ENCODE measurements at places on chromosomes 4 and X.

DNA sequence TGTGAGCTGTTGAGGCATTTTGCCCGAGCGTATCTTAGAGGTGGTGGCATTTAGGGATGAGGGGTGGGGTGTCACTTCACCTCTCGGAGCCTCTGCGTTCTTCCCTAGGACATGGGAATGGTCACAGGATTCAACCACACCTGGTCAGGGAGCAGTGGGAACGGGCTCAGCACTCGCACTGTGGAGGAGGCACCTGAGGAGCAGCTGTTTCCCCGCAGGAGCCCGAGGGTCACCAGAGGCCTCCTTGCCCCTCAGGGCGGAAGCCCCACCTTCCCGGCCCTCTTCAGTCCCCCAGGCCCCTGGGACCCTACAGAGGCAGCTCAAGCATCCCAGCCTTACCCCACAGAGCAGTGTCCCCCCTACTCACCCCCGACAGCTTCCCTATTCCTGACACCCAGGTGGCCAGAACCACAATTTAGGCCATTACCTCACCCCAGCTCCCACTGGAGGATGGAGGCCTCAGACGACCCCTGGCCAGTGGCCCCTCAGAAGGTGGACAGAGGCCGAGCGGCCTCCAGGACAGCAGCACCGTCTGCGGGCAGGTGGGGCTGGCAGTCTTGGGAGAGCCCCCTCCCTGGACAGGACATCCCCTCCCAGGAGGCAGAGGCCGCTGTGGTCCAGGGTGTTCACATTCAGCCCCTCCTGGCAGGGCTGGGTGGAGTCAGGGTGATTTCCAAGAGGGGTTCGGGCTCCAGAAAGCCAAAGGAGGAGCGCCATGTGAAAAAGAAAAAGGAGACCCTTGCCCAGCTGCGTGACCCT, 4.2 kb upstream of the HTRA3 start:
- no peak for DNase-seq

DNA sequence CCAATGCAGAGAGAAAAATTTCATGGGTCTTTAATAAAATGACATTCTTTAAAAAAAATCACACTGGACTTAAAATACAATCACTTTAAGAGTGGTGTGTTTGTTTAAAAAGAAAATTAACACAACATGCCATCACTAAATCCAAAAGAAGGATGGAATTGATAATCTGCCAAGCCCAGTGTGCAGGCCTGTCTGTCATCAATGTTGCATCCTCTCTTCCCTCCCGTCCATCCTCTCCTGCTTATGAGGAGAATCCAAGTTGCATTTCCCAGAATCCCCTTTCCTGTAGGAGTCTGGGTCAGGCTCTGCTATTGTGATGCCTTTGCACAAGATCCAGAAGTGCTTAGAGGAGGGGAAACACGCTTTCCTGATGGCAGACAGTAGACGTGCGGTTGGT, 169.4 kb downstream of the MID1 start:
- no peak for DNase-seq

- no peak for DNase-seq
Observed at GRCh38 chrX:55135171-55135570, 46.4 kb downstream of the PAGE2 start.

- no peak for DNase-seq
Observed at GRCh38 chrX:44012484-44013096, 39.4 kb upstream of the NDP start.
